ENCODE measurements at places on chromosomes 5 and 9.

GRCh38 chr5:113901718-113902117, 388.2 kb downstream of the YTHDC2 start:
- no peak for DNase-seq

GRCh38 chr5:56466136-56466816, 233.1 kb upstream of the ANKRD55 start:
- no peak for DNase-seq

GRCh38 chr9:128781187-128782070, 5.6 kb upstream of the TBC1D13 start:
- no peak for DNase-seq

- no peak for DNase-seq
Observed at GRCh38 chr5:69074664-69075521, 18.9 kb upstream of the SLC30A5 start.

DNA sequence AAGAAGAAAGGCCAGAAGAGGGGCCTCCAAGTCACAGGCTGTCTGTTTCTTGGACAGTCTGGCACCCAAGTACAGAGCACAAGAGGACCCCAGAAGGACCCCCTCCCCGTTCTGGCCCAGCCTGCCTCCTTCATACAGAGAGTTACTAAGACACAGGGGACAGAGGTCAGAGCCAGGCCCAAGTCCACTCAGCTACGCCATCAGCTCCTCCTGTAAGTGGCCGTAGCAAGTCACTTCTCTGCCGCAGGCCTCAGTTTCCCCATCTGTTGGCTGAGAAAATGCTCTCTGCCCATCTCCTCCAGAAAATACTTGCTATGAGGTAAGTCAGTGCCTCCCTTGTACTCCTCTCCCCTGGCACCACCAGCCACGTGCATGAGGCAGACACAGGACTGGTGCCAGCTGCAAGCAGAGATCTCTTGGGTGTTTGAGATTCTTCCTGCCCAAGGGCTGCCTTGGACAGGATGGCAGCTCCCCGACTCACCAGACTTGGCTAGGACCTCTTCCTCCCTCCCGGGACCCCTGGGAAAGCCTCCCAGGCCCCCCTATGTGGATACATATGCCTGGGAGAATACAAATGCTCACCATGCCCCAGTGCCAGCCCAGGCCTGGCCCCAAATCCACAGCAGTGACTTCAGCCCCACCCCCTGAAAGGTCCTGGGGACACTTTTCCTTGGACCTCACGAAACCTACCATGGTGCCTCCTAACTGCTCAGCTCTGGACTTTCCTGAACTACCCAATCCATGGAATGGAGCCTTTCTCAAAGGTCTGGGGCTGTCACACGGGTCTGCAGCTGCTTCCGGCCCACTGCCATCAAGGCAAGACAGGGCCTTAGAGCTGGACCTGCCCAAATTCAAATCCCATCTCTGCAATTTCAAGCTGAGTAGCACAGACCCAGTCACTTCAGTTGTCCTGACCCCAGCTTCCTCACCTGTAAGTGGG, 5.1 kb downstream of the EEIG1 start:
- DNase-seq = no peak

- no peak for DNase-seq
Observed at GRCh38 chr5:93677359-93677891, 64.0 kb downstream of the POU5F2 start.

GRCh38 chr5:135393229-135393628, 5.8 kb downstream of the MACROH2A1 start:
- no peak for DNase-seq

GRCh38 chr5:143488381-143488780, 84.9 kb upstream of the NR3C1 start:
- no peak for DNase-seq

GRCh38 chr9:104961238-104961637, 33.3 kb upstream of the ABCA1 start:
- no peak for DNase-seq

- DNase-seq = no peak
Observed at GRCh38 chr5:2869471-2869870, 118.0 kb upstream of the IRX2 start.

GRCh38 chr5:34655354-34655991, 655 bp upstream of the RAI14 start:
- no peak for DNase-seq

- DNase-seq = no peak
Observed at GRCh38 chr5:10406651-10407050, 35.0 kb upstream of the ROPN1L start.

- DNase-seq = no peak
Observed at GRCh38 chr5:30736669-30737068, 456.8 kb upstream of the CDH6 start.

DNA sequence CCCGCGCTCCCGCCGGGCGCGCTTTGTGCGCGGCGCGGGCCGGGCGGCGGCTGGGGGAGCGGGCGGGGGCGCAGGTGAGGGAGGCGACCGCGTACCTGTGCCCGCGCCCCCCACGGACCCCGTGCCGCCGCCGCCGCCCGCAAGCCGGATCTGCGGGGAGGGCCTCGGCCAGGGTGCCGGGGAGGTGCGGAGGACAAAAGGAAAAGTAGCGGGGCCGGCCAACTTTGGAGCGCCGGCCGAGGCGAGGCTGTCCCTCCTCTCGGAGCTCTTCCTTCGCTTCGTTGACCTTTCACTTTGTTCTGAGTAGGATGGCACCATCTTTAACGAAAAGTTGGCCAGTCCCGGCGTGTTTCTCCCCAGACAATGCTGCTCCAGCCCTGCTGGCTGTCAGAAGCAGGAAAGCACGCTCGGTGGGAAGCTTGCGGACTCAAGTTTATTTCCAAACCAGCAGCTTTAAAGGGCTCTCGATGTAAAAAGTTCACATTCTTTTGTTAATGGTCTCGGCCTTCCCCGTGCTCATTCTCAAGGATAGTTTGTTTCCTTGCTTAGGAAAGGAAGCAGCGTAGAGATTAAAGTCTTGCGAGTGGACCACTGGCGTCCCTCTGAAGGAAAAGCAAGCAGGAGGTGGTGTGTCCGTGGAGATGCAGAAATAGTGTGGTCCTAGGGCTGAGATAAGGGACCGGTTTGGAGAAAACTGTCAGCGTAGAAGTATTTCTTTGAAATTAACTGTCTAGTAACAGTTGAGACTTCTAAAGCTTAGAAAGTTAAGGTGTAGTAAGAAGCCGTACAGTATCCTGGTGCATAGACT, 639 bp downstream of the EHMT1 start:
- DNase-seq = peak; percentile 14

DNA sequence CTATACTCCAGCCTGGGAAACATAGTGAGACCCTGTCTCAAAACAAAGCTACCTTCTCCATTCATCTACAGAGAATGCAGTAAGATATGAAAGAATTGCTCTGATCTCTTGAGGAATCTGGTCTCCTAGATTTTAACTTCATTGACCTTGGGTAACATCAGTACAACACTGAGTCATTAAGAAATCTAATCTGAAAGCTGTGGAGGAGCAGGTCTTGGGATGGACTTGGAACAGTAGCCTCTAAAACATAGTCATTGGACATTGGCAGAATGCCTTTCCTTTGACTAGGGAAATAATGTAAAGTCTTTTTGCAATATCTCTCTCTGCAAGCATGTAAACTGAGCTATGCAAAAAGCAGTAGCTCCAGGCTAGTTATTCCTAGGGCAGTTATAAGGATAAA, 58.1 kb downstream of the KCNN2 start:
- DNase-seq = no peak

DNA sequence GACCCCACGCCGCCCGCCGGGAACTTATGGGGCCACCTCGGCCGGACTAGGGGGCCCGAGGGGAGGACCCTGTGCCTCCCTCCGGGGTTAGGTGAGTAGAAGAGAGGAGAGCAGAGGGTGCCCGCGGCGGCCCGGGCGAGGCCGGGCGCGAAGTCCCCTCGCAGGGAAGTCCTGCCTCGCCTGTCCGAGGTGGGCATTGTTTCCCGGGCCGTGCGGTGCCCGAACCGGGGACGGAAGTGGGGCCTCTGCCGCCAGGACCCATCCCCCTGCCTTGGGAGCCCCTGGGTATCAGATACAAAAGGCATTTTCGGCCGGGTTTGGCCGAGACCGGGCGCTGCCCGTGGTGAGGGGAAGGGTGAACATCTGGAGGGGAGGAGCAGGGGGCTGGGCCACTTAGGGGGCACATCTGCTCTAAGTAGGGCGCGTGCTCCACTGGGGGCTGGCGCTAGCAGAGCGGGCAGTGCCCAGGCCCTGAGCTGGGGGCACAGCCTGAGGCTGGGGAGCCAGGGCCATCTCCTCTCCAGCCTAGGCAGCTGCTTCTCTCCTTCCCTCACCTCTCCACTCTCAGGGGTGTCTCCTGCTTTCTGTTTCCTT, 48.2 kb downstream of the DAB2IP start:
- DNase-seq = no peak

GRCh38 chr5:175823731-175824525, 47.5 kb upstream of the CPLX2 start:
- no peak for DNase-seq

- no peak for DNase-seq
Observed at GRCh38 chr5:151523335-151523734, 67.8 kb downstream of the FAT2 start.

DNA sequence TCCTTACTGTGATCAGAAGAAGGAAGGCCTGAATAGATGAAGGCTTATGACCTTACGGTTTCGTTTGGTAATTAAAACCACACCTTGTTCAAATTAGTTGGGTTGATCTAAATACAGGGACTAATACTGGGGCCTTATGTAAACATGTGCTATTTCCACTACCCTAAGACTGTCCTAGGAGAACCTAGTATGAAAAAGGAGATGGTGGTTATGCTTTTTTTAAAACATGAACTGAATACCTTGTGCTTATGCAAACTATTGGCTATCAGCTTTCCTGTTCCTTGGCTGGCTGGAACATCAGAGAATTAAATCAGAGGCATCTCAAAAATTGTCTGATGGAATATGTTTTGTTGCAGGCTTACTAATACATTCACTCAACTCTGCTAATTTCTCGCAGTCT, 3.9 kb downstream of the MYOT start:
- DNase-seq = no peak

- DNase-seq = no peak
Observed at GRCh38 chr9:130254747-130255630, 10.6 kb upstream of the HMCN2 start.

DNA sequence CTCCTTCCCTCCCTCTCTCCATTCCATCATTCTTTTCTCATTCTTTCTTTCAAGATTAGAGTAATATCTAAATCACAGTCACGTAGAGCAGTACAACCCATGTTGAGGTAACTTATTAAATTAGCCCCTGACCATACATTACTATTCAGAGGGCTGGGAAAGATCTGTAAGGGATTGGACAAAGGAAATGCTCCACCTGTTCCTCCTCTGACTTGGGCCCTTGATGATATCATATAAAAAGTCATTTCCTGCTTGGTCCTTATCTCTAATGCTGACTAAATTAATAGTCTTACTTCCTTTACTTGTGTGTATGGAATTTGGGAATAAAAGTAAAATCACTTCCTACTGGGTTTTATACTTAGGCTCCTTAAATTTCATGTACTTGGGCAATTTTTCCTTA, 40.8 kb downstream of the SNX18 start:
- no peak for DNase-seq

DNA sequence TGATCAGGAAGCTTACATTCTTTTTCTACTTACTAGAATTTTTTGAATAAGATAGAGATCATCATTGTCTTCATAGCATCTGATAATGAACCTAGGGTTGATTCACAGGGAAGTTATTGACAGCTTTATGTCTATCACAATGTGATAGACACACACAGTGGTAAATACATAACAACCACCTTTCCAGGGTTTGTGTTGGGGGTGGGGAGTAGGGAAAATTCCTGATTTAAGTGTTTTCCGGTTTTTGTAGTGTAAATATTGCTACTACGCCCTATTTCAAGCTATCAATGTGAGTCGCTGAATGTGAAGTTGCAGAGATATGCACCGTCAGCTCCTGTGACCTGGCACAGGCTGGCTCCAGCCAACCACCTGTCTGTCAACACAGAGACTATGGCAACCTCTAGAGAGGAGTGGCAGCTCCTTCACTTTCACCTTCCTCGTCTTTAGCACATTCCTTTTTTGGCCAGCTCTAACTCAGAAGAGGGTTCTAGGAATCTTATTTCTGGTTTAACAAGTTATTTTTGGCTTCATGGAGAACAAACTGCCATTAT, 224.9 kb downstream of the MAT2B start:
- no peak for DNase-seq

DNA sequence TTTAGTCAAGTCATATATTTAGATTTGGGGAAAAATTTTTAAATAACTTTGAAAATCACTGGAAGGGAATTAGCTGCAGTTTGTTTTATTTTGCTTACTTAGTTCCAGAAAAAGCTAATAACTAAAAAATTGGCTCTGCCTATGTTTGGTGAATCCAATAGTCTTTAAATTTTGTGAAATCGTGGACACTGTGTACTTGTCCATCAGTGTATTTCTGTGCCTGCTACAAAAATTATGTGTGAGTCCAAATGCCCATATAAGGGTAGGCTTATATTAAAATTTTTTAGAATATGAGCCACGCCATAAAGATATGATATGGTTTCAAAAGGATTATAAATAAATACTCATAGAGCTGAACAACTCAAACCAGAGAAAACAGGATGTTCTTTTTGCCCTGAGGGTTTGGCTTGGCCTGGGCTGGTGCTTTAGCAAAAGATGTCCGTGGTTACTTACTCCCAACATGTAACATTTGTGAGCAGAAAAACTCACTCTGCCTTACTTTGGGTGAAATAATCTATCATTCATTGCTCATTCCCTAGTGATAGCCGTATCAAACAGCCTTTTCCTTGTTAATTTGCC, 133.2 kb upstream of the PRLR start:
- no peak for DNase-seq

DNA sequence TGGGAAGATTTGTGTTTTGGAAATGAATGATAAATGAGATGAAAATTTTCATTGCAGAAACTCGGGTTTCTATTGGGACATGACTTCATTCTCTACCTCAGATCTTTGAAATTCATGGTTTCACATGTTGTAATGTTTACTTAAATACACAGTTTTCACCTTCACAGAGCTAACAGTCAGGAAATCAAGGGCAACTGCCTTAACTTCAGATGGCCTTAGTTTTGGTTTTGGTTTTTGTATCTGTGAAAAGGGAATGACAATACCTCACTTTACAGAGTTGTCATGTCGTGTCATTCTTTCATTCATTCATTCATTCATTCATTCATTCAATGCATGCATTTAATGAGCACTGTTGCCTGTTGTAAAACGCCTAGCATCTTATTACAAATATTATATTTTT, 41.9 kb downstream of the NIM1K start:
- DNase-seq = no peak

GRCh38 chr5:58890701-58891085, 307.8 kb downstream of the RAB3C start:
- DNase-seq = no peak

DNA sequence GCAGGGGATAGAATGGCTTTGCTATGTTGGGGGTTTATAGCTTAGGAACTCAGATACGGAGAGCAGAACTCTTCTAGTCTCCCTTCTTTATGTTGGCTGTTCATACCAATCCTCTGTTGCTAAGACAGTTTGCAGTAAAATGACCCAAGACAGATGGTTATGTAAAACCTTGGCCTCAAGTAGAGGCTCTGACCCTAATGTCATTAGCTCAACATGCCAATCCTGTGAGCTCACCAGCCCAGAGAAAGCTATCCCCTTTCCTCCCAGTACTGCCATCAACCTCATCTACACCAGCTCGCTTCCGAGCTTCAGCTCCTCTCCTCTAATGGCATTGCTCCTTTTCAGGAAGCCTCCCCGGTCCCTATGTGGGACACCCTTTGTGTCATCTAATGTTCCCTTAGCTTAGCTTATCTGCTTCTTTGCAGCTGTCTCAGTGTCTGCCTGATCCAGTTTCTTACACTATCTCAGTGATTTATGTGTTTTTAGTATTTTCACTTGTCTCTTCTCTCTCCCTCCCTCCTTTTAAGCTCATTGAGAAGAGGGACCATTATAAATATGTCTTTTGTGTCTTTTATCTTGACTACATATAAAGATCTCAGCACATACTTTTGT, 281.3 kb upstream of the CLINT1 start:
- DNase-seq = no peak
